ENCODE measurements at places on chromosomes 13 and 19.

GRCh38 chr13:100234006-100234405, 145.1 kb downstream of the PCCA start:
- DNase-seq, result no peak

GRCh38 chr13:83168590-83168989, 713.7 kb downstream of the SLITRK1 start:
- DNase-seq, result peak; percentile 4

DNA sequence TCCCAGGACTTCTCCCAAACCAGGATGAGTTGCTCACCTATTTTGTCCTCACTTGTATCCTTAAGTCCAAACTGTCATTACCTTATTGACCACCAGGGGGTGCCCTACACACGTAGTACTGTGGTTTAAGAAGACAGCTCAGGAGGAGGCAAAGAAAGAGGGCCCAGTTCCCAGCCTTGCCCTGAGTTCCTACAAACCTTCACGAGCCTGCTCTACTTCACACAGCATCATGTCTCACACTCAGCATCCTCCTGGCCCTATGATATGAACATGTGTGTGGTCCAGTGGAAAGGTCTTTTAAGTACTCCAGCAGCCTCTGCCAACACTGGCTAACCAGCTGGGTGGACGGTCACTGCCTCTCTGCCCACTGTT, 8.1 kb upstream of the ZNF784 start:
- peak; percentile 95 for DNase-seq

- no peak for DNase-seq
These were observed 23.9 kb downstream of the MUC16 start for GRCh38 chr19:8986296-8986695.

GRCh38 chr13:51844862-51845573, at the start of gene TMEM272:
TSS of gene TMEM272 (minus strand) at chr13:51845177. CDS start at chr13:51838530, 6,647 bp downstream.
- DNase-seq, result peak; percentile 17

DNA sequence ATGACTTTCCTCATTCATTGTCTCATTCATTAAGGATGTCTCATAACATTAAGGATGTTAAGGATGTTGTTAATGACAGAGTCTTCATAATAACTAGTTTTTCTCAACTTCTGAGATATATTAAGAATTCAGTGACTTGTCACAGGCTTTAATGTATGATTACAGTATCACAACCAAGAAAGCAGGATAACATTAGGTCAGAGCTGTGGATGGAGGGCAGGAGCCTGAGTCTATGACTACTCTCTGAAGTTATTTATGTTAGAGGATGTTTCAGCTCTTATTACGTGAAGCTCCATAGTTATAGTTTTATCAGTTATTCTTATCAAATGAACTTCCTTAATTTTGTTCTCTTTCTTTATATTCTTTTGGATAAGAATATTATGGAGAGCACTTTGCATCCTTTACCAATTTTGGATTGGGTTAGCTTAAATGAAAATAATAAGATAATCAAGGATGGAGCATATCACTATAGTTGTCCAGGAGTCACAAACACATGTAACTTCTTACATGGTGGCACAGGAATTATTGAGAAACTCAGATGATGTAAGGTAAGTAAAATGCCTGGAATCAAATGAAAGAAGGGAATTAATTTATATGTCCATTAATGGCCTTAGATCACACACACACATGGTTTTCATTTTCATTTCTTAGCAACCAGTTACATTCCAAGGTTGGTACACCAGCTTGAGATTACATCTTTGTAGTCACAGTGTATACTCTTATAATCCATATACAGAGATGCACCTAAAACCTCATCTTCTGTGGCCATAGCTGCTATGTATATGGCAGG, 57.0 kb downstream of the SLC10A2 start:
- DNase-seq, result peak; percentile 60

- DNase-seq, result no peak
These were observed 1.1 kb downstream of the CCNE1 start for GRCh38 chr19:29812881-29813275.

DNA sequence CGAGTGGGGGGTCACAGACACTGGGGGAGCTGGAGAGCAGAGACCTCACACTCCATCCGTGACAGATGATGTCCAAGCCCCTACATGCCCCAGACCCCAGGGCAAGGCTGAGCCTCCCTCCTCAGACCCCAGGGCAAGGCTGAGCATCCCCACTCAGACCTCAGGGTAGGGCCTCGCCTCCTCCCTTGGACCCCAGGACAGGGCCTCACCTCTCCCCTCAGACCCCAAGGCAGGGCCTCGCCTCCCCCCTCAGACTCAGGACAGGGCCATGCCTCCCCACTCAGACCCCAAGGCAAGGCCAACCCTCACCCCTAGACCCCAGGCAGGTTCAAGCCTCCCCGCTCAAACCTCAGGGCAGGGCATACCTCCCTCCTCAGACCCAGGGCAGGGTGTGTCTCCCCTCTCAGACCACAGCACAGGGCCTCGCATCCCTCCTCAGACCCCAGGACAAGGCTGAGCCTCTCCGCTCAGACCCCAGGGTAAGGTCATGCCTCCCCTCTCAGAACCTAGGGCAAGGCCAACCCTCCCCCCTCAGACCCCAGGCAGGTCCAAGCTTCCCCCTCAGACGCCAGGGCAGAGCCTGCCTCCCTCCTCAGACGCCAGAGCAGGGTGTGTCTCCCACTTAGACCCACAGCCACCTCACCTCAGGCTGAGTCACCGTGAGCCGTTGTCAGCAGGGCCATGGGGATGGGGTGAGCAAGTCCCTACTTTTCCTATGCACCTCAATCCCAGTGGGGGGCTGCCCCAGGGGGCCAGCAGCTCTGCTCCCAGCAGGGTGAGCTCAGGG, 1.7 kb upstream of the S1PR4 start:
- DNase-seq, result peak; percentile 59

DNA sequence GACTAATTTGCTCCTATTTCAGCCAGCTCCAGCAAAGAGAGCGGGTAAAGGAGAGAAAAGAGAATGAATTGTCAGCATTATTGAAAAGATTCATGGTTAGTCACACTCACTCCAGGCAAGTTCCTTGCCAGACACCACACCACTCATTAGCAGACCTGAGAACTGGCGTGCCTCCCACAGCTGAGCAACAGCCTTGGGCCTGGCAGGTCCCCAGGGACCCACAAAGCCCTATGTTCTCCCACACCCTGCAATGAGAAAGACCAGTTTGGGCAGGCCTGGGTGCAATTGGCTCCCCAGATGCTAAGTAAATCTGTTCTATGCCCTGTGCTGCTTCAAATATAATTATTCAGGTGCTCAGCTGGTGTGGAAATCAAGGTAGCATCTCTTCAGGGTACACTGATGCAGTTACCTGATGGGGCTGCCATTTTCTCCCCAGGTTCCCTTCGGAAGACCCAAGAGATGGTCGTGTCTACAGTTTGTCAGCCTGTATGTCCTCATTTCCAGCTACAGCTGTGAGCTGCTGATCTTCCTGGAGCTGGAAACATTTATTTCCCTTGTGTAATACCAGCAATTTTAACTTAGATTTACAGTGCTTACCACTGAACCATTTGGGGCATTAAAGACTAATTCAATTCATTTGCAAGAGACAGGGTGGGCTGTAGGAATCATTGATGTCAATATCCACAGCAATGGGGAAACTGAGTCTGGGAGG, 405.0 kb downstream of the COG6 start:
- DNase-seq, result peak; percentile 96

- DNase-seq, result no peak
These were observed 23.7 kb downstream of the TPP2 start for GRCh38 chr13:102620516-102620915.

DNA sequence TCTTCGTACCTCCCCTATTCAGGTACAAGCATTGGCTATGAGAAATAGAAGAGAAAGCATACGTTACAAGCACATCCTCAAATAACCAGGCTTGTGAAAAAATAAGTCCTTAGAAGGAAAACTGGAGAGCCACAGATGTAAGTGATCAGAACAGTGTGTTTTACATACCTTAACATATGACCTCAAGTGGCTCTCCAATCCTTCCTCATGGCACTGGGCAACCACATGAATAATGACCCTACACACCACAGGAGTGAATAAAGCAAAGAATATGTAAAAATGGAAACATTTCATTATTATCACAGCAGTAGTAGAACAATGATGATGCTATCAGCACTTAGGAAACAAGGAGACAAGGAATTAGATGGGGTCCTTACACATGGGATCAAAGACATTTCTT, 96.5 kb downstream of the DOCK9 start:
- no peak for DNase-seq

DNA sequence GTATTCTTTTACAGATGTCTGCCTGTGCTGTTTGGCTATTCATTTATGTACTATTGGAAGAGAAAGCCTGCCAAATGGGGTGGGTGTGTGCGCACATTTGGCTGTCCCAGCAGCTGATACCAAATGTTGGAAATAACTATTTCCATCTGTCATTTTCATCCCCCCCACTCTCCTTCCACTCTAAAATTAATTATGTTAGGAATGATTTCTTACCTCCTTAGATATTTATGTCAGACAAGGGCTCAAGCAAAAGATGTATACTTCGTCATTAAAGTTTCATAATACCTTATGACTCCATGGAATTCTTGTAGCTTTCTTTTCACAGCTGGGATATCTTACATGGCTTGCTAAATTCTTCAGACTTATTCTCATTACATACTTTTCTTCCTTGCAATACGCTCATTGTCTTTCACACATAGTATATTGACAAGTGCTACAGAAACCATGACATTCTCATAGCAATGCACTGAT, 18.6 kb downstream of the ITM2B start:
- no peak for DNase-seq

DNA sequence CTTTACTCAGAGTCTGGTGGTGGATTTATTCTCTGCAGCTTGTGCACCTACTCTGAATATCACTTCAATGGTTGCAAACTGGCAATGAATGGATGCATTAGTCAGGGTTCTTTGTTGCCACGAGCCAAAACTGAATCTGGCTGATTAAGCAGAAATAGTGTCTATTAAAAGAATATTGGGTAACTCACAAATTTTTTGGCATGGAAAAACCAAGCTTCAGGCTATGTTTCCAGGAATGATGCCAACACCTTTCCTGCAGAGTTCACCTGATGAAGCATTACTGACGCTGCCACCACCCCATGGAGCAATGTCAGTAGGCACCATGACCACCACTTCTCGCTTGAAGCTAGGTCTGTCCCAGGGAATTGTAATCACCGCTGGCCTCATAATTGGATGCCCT, 597.8 kb upstream of the SLC10A2 start:
- no peak for DNase-seq

DNA sequence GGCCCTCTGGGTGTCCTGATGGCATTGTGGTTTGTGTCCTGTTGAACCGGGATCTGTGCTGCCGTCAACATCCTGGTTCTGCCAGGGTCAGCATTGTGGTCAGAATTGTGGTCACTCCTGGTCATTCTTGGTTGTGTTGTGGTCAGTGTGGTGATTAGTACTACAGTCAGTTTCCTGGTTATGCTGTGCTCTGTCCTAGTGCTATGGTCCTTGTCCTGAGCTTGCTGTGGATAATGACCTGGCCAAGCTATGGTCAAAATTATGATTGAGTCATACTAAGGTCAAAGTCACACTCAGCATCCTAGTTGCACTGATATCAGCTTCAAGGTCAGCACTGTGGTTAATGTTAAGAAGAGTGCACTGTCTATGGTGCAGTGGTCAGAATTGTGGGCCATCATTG, 4.5 kb upstream of the OLFM2 start:
- DNase-seq, result no peak

- DNase-seq, result no peak
These were observed 4.9 kb upstream of the ETV2 start for GRCh38 chr19:35636651-35637050.

DNA sequence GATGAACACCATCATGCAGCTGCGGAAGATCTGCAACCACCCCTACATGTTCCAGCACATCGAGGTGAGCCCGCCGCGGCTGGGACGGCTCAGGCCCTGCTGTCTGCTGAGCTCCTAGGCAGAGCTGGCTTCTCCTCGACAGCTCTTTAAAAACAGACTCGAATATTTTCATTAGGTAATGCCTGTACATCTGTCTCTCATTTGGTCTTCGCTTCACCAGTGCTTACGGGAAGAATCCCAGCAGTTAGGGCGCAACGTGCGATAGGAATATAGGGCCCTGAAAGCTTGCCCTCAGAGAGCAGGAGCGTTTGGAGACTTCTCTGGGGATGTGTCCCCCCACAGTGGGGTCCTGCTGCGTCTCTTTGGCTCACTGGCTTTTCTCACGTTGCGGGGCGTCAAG, 63.8 kb upstream of the LDLR start:
- no peak for DNase-seq

DNA sequence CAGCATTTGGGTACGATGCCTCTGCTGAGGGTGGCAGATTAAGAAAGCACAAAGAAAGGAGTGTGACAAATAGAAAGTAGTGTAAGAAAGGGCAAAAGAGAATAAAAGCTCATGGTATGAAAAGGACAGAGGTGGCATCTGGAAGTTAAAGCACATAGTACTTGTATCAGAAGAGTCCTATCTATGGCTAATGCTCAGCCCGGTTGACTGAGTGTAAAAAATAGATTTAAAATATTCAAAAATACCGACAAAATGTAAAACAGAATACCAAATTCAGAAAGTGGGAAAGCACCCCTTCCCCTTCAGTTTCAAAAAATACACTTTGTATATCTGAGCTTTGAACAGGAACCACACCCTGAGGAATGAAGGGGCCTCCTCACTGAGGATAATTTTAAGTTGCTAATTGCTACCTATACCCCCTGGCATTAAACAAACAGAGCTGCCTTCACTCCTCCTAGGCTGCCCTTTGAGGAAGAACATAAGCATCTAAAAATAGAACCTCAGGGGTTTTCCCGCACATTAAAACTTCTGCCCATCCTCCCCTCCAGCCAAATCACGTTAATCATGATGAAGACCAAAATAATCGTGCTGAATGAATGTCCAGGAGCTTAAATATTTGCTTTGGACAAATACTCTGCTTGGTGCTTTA, 43.3 kb downstream of the DLEU7 start:
- peak; percentile 14 for DNase-seq

- no peak for DNase-seq
These were observed 11.7 kb downstream of the RFX2 start for GRCh38 chr19:6098574-6098973.

DNA sequence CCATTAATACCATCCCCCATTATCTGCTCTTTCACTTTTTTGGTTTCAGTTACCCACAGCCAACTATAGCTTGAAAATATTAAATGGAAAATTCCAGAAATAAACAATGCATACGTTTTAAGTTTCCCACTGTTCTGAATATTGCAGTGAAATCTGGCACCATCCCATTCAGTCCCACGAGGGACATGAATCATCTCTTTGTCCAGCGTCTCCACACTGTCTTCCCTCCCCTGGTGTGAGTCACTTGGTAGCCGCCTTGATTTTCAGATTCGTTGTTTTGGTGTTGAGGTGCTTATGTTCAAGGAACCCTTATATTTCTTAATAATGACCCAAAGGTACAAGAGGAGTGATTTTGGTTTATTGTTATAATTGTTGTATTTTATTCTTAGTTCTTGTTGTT, 246.1 kb downstream of the DCT start:
- peak; percentile 97 for DNase-seq

DNA sequence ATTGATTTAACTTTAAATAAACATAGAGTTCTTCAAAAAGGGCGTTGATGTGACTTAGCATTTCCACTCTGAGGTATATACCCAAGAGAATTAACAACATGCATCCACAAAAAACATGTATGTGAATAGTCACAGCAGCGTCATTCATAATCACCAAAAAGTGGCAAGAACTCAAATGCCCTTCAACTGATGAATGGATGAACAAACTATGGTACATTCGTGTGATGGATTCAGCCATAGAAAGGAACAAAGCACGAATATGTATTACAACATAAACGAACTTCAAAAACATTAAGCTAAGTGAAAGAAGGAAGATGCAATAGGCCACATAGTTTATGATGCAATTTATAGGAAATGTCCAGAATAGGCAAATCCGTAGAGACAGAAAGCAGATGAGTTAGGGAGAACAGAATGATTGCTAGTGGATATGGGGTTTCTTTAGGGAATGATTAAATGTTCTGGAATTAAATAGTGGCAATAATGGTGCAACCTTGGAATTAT, 72.3 kb upstream of the UQCRFS1 start:
- no peak for DNase-seq

- peak; percentile 76 for DNase-seq
These were observed 3.7 kb upstream of the CLPTM1 start for GRCh38 chr19:44951179-44952159.

Data from iris pigment epithelial cell (primary cell).